ENCODE measurements at places on chromosomes 2 and 18. TPM values are rescaled to one million over a fixed set of nuclear protein-coding genes. Genes with fewer than 3 reads are reported as not detected.
A peak's percentile ranks its signal among the peaks of the same experiment; 100 is the strongest.

The PARD3B gene
- total RNA-seq: 3.9 TPM

The TLX2 gene
- not detected for total RNA-seq

The CD8B2 gene
- total RNA-seq: not detected

The ACMSD gene
- not detected for total RNA-seq

DNA sequence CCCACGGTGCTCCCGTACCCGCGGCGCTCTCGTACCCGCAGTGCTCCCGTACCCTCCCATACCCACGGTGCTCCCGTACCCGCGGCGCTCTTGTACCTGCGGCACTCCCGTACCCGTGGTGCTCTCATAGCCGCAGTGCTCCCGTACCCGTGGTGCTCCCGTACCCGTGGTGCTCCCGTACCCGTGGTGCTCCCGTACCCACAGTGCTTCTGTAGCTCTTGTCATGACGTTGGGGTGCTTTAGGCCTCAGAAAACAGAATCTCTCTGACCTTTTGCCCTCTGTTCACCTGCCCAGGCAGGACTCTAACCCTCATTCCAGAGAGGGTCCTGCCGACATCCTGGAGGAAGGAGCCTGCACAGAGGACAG, 35.3 kb downstream of the SLC66A2 start:
- DNase-seq: no peak

- no peak for DNase-seq
Measured at GRCh38 chr18:57353940-57354461, 1.6 kb downstream of the ST8SIA3 start.

DNA sequence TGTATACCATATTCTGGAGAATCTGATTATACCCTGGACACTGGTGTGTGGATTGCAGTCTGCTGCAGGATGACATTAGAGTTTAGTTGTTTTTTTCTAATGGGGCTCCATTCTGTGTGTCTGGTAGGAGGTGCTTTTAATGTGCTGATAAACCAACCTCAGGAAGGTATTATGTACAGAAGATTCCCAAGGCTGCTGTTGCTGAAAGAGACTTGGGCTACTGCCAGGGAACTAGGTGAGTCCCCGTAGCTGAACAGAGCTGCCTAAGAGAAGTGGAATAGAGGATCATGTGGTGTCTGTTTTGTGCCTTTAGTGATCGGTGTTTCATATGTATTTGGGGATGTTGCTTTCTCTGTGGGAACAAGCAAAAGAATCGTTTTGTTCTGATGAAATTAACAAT, 16.5 kb downstream of the SPATA3 start:
- no peak for DNase-seq

DNA sequence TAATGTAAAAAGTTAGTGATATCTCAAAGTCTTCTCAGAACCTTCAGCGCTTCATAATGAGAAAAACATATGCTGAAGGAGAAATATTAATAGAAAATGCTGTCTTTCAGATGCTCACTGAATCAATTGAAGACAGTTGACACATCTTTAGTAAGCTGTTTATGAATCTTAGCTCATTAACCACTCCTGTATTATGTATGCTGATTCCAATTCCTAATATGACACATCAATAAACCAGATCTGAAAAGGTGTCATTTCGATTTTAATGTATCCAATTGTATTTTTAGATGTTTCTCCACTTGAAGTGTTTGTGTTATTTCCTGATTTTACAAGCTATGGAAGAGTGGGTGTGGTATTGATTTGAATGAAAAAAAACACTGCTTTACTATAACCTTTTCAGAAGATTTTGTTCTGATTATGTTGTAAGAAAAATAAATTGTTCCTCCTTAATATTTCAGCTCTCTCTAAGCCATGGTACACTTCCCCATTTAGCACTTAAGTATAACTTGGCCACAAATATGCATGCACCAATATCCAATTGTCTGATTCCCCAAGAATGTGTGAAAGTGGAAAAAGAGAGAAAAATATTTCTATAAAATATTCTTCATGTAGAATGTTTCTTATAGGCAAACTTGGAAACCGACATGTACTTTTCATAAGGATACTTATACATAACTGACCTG, 569.8 kb downstream of the ARHGAP15 start:
- no peak for DNase-seq

- DNase-seq: no peak
Measured at GRCh38 chr2:85827879-85828569, 60.8 kb downstream of the ST3GAL5 start.

DNA sequence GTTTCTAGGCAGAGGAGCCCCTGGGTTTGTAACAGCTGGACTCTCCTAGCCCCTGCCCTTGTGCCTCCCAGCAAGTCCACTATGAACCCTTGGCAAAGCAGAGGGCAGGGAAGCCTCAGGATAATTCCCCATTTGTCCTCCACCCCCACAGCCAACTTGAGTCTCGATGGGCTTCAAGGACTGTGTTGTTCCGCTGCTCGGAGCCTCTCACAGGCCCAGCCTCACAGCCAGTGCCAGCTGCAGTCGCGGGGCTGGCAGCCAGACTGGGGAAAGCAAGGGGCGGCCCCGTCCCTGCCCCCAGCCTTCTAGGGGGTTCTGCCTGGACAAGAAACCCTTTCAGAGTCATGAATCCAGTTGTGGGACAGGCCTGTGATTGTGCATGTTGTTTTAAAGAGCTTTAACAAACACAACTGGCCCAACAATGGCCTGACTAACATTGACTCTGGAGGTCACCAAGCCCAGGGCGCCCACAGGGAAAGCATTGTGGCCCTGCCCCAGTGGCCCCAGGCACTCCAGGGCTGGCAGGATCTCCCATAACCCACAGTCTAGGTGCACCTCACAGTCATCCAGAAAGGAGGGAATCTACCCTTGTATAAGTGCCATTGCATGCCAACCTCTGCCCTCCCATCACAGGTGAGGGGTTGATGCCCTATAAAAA, 71.8 kb upstream of the DAPL1 start:
- DNase-seq: no peak

- no peak for DNase-seq
Measured at GRCh38 chr2:199811346-199811745, 39.6 kb downstream of the FTCDNL1 start.

DNA sequence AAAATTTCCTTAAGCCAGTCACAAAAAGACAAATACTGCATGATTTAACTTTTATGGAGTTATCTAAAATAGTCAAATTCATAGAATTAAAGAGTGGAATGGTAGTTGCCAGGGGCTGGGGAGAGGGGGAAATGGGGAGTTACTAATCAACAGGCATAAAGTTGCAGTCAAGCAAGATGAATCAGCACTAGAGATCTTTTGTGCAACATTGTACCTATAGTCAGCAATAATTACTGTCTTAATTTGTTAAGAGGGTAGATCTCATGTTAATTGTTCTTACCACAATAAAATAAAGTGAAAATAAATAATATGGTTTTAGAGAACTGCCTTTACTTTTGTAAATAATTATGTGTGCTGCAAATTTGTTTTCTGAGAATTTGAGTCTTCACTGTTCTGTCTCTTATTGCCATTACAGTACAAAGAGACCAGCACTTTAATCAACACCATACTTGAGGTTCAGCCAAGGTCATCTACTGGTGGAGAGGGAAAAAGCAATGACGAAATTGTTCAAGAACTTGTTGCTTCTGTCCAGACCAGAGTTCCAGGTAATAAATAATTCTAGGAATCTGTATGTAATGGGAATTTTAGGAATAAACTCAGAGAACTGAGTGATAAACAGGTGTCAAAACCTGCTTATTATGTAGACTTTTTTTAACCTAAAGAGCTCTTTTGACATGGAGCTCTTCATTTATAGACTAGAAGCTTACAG, 75.5 kb downstream of the TRABD2A start:
- no peak for DNase-seq

DNA sequence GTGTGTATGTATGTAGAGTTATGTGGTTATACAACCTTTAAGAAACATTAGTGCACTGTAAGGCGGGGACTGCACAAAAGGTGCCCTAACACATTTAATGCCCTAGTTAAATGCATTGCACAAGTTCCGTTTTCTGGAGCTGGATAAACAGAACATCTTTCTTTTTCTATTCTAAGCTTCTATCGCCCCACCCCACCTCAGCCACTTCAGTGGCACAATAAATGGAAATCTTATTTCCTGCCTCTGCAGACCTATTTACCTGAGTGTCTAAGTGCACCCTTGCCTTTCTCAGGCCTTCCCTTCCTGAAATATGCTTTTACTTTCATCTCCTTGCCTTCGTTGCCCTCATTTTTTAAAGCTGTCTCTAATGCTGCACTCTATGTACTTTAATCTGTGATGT, 123.5 kb downstream of the TANC1 start:
- peak; percentile 45 for DNase-seq

GRCh38 chr2:111168528-111169239, 48.0 kb downstream of the BCL2L11 start:
- DNase-seq: peak; percentile 67

GRCh38 chr18:59249199-59249774, 24.0 kb downstream of the RAX start:
- peak; percentile 78 for DNase-seq

DNA sequence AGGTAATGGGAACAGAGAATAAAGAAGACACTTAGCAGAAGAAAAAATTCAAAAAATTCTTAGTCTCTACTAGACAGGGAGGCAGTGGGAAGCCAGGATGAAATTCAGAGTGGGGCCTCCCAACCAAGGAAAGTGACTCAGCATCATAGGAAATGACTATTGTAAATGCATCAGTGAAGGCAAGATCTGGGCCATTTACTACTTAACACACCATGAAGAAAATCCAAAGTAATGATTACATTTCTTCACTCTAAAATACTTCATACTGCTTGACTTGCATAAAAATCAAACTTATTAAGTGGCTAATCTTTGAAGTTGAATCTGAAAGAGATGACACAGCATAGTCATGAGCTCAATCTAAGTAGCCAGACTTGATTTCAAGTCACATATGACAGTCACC, 405.8 kb upstream of the SLC39A10 start:
- no peak for DNase-seq

DNA sequence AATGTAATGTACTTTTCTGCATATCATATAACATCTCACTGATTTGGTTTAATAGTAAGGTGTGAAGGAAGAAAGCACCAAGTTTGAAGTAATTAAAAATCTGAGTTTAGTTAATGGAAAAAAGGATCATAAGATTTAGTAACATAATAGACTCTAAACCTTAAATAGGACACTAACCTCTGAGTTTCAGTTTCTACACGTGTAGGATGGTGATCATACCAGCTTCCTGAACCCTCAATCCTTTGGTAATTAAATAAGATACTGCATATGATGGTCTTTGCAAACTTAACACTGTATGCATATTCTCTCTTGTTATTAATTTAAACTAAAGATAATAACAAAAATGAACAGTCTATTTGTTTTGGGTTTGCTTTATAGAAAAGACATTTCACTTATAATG, 216.8 kb downstream of the NUP35 start:
- DNase-seq: no peak

GRCh38 chr2:73225513-73226360, 7.3 kb downstream of the PRADC1 start:
- no peak for DNase-seq

Data from HT-29 (cell line).